ENCODE measurements at places on chromosomes 6 and 20.

- no peak for DNase-seq
Measured at GRCh38 chr6:1729750-1730140, 120.0 kb downstream of the FOXC1 start.

- DNase-seq, result no peak
Measured at GRCh38 chr20:35199740-35200139, 26.8 kb upstream of the MMP24 start.

DNA sequence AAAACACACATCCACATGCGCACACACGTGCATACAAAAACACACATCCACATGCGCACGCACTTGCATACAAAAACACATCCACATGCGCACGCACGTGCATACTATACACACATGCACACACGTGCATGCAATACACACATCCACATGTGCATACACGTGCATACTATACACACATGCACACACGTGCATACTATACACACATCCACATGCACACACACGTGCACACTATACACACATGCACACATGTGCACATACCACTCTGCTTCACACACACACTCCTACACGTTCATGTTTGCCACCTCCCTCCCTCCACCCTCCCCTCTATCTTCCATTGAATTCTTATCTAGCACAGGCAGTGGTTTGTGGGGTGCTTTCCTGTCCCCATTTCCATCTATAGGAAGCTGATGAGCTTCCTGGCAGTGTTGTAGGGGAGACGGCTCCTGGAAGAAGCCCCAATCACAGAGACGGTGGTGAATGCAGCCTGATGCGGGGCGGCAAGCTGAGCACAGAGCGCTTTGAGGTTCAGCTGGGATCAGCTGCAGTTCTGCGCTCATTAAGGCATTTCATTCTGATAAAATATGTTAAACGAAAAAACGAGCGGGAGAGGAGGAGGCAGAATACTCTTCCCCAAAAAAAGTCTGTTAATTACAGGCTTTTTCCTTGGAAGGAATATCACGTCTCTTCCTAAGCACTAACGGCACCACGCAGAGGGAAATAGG, 287.7 kb downstream of the TAF4 start:
- no peak for DNase-seq

DNA sequence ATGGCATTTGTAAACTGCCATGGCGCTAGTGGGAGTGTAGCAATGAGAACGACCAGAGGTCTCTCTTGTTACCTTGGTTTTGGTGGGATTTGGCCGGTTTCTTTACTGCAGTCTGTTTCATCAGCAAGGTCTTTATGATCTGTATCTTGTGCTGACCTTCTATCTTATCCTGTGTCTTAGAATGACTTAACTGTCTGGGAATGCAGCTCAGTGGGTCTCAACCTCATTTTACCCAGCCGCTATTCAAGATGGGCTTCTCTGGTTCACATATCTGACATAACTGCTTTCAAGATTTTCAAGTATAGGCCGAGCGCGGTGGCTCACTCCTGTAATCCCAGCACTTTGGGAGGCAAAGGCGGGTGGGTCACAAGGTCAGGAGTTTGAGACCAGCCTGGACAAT, 1.9 kb upstream of the SFT2D1 start:
- no peak for DNase-seq

DNA sequence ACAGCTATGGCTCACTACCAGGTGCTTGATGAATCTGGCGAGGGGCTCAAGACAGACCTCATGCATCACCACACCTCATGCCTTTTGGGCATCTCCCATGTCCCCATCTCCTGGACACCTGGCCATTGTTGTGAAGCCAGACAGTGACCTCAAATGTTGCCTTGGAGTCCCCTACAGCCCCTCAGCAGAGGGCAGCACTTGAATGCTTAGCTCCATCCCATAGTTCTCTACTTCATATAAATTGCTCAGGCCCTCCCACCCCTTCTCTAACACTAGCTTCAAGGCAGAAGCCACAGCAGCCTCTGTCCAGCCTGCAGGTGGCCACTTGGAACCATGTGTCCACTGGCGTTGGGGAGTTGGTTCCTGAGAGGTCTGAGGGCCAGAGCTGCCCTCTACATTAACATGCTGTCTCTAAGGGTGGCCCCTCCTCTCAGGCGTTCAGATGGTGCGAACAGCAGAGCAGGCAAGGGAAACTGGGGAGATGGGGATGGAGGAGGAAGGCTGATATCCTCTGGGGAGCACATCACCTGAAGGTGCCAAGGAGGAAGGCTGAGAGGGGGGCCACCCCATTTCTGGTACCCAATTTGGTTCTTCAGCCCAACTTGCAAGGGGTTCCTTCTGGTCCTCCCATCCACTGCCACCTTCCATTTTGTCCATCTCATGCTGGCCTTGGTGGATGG, 31.3 kb downstream of the MOCS1 start:
- DNase-seq, result no peak

- DNase-seq, result no peak
Measured at GRCh38 chr6:56890683-56891429, 64.1 kb upstream of the BEND6 start.

- DNase-seq, result peak; percentile 26
Measured at GRCh38 chr6:126170978-126171382, 168.9 kb upstream of the CENPW start.

- DNase-seq, result no peak
Measured at GRCh38 chr6:75933387-75933975, 139.0 kb downstream of the IMPG1 start.

DNA sequence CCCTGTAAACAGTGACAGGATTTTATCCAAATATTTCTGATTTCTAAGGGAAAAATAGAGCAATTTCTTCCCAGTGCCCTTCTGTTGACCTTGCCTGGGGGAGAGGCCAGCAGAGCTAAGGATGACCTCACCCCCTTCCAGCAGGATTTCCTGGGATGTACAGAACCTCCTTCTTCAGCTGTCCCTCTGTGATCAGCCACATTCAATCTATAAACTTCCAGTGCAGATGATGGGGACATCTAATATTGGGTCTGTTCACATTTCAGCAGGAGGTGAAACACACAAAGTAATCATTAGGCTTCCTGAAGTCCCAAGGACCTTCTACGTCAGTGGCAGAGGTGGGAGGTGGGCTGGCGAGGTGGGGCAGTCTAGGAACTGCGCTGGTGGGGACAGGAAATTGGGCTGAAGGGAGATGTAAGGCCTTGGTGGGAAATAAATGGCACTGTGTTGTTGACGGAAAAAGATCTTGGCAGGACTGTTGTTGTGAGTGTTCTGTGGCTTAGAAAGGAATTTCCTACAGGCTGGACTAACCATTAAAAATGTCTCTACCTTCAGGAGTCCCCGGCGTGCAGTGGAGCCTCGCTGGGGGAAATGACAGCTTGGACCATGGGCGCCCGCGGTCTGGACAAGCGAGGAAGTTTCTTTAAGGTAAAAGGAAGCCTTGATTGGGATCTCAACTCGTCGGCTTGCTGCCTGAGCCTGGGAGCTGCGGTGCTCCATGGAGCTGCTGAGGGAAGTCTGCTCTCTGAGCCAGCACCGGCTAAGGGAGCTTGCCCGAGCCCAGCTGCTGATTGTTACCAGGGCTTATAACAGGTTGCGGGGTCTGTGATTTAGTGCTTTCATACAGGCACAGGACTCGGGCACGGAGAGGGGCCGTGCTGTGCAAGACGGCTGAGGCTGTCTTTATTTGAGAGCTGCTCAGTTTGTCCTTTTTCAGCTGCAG, 127.9 kb upstream of the NAA20 start:
- DNase-seq, result no peak

GRCh38 chr6:109055771-109056235, 38.8 kb downstream of the SESN1 start:
- DNase-seq, result no peak

DNA sequence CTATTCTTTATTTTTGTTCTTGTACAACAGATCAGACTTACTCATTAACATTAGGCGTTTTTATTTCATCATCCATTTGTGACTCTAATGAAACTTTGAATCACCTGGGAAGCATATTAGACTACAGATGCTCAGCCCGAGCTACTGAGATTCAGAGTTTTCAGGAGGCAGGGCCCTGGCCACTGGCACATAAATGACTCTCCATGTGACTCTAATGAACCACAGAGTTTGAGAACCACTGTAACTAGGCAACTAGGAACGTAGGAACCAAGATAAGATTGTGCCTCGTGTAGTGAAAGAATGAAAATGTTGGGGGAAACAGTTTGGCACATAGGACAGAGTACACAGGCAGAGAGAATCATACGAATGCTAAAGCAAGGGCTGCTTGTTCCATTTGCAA, 405.9 kb upstream of the BTBD3 start:
- no peak for DNase-seq

- DNase-seq, result no peak
Measured at GRCh38 chr20:56628873-56629463, at the start of gene TFAP2C. TSS of gene TFAP2C (plus strand) at chr20:56629306. CDS start at chr20:56629545, 239 bp downstream.

DNA sequence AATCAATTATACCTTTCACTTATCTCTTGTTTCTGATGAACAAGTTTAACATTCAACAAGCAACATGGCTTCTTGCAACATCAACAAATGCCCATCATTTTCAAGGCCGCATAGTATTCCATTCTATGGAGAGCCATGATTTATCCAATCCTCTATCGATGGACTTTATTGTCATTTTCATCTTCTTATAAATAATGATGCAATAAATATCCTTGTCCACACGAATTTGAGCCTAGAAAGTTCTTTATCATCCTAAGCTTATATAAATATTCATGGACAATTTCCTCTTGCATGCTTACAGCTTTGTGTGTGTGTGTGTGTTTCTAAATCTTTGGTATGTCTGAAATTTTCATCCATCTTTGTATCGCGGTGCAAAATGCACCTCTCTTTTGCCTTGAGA, 29.1 kb downstream of the TOX2 start:
- DNase-seq, result no peak

GRCh38 chr6:7243179-7243981, 69.6 kb downstream of the SSR1 start:
- DNase-seq, result peak; percentile 70

DNA sequence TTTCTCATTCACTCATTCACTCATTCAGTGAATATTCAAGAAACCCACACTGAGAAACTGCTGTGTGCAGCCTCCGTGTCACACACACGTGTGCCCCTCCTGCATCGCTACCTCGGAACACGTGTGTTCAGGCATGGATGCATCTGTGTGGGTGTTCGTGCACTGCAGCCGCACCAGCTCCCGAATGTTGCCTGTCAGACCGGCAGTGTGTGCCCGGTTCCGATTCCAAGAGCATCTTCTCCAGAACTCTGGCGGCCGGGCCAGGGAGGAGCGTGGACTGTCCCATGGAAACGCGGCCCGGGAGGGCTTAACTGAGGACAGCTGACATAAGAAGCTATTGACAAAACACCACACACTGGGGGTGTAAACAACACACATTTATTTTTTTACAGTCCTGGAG, 216.0 kb downstream of the DLL1 start:
- DNase-seq, result no peak

- DNase-seq, result no peak
Measured at GRCh38 chr20:4046311-4046924, 31.1 kb upstream of the RNF24 start.

DNA sequence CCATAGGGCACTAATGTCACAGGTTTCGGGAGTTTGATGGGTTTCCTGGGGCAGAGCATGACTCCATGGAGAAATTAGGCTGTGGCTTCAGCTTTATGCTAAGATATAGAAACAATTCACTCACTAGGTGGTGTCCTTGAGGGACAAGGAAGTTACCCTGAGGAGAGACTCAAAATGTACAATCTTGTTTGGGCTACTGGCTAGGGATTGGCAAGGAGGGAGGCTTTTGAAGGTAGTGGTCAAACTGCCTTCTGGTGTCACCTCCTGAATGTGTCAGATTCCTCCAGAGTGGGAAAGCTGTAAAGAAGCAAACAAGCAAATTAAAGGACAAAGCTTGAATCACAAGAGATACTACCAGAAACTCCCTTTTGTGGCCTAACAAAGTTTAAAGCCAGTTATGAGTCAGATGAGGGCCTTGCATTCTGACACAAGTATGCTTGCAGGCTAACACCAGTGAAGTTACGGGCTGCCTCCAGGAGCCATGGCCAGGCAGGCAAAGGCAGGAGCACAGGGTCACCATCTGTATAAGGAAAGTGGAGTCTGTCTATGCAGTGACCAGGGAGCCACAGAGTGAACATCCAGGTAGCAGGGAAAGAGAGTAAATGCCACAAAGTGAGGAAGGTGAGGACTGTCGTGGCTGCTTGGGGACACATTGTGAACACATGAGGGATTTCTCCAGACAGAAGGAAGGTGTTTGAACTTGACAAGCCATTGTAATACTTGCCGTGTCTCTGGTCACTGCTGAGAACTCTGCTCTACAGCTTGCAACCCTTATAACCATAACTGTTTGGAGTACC, 107.7 kb upstream of the DTNBP1 start:
- no peak for DNase-seq

DNA sequence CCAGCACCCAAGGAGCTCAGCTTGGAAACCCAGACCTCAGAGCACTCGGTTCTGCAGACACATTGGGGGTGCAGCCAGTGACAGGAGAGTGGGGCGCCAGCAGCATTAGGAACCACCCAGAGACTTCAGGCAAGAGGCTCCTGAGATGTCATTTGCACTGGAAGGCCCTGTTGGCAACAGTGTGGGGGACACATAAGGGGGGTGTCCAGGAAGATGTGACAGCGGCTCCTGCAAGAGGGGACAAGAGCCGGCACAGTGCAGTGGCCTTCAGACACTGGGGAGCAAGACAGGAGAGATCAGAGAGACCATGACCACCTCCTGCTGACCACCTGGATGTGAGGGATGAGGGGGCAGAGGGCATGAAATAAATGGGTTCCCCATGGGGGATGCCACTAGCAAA, 207.1 kb upstream of the SNX9 start:
- DNase-seq, result no peak

DNA sequence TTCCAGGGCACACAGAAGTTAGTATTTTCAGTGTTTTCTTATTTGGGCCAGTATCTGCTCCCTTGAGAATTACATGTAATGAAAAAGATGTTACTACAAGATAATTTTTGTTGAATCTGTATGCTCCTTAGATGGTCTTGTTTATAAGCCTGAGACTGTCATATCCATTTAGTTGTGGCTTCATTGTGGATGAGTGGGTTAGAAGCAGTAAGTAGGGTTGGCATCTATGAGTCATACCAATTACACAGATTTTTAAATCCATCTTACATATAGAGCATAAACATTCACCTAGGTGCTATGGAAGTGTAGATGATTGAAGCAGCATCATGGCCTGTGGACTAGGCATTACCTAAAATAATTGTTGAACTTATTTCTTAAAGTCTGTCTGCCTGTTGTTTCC, 13.5 kb upstream of the BAG2 start:
- no peak for DNase-seq

- DNase-seq, result no peak
Measured at GRCh38 chr6:31761343-31761742, 1.1 kb upstream of the SAPCD1 start.

GRCh38 chr6:161068321-161068741, 76.8 kb downstream of the MAP3K4 start:
- DNase-seq, result no peak

GRCh38 chr20:37986873-37987601, 46.2 kb downstream of the TTI1 start:
- DNase-seq, result no peak

DNA sequence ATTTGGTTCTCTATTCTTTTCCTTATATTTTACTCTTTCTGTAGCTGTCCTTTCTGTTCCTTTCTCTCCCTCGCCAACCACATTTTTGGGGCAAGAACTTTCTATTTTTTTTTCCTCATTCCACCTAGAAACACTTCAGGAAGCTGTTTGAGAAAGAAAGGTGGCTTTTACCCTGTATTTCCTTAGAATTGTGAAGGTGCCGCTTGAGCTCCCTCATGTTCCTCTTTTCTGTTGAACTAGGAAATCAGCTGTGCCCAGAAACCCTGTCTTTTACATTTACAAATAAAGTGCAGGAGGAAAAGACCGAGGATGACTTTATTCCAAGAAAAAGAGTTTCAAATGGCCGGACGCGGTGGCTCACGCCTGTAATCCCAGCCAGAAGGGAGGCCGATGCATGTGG, 38.2 kb downstream of the OR2B2 start:
- DNase-seq, result no peak

- no peak for DNase-seq
Measured at GRCh38 chr20:49633643-49634042, 65.7 kb upstream of the PTGIS start.

Measured in CD4-positive, alpha-beta T cell treated with Interleukin-15 for 4 hours (primary cell).